ENCODE measurements at places on chromosomes 1 and 21.
A peak's percentile ranks its signal among the peaks of the same experiment; 100 is the strongest.

- no peak for DNase-seq
Observed at GRCh38 chr1:156664767-156665411, 12.3 kb downstream of the NES start.

DNA sequence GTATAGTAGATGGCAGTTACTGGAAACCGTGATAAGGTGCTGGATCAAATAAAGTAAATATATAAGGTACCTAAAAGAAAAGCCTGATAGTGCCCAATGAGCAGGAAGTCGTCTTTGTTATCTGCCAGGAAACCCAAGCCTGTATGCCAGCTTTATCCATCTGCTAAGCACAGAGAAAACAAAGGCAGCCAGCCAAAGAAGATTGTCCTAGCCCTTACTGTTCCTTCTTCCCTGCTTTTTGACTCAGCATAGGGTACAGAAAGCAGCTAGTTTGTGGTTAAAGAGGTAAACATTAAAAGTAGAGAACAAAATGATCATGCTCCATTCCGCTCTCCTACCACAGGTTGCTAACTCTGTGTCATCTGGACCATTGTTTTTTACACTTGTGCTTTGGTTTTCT is 10.1 kb downstream of the KRTAP22-2 start:
- no peak for DNase-seq

GRCh38 chr1:5682626-5683225 is 309.5 kb downstream of the NPHP4 start:
- DNase-seq, result no peak

GRCh38 chr1:46102769-46103476 is 29.5 kb downstream of the PIK3R3 start:
- no peak for DNase-seq

- DNase-seq, result no peak
Observed at GRCh38 chr1:8075511-8076051, 49.5 kb upstream of the ERRFI1 start.

GRCh38 chr1:84377480-84378095 is 20.7 kb upstream of the DNASE2B start:
- no peak for DNase-seq

DNA sequence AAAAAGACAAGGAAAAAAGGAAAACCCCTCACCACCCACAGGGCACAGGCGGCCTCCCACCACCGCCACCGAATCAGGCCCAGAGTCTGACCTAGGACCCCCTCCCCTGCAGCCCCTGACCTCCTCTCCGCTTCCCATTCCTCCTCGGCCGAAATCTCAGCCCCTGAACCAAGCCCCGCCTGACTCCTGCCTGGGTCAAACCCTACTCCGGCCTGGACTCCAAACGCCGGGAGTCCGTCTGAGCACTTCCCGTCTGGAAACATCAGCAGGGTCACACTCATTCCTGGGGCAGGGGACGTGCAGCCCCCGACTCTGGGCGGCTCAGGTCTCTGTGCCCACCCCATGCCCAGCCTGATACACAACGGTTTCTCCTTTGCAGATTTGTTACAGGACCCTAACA is 26.4 kb upstream of the SUMO3 start:
- DNase-seq, result no peak

DNA sequence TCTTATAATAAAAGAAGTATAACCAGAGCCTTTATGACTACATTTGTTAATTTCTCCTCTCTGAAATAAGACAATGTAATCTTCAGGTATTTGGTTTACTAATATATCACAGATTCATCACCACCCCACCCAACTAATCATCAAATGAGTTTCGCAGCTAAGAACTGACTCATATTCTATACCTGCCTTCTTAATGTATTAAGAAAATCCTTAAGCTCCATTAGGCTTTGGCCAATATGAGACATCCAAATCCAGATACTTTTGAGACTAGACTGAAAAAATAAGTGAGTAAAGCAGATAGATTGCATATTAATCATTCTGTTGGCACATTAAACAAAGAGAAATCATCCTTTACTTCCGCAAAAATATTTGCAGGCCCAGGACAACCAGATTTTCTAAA is 18.7 kb upstream of the FMO2 start:
- DNase-seq, result no peak

GRCh38 chr1:234148350-234148749 is 224.9 kb upstream of the COA6 start:
- no peak for DNase-seq

- no peak for DNase-seq
Observed at GRCh38 chr1:4020449-4020848, 120.4 kb upstream of the C1orf174 start.

DNA sequence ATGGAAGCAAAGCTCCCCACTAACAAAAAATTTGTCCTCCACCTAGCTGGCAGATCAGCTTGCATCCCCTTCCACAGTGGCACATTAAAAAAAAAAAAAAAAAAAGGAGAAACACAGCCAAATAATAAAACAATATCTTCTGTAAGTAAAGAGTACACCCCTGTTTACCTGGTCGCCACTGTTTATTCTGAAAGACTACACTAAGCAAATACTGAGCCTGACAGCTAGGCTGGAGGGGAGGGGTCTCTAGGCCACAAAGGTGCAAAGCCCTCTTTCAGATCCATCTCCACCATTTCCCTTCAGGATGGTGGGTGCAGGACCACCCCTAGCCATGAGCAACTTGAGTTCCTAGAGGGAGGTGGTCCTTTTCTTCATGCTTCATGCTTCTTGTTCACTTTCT is 22.8 kb upstream of the SLC45A3 start:
- DNase-seq, result no peak

- no peak for DNase-seq
Observed at GRCh38 chr1:17826165-17826488, 71.0 kb downstream of the ACTL8 start.

DNA sequence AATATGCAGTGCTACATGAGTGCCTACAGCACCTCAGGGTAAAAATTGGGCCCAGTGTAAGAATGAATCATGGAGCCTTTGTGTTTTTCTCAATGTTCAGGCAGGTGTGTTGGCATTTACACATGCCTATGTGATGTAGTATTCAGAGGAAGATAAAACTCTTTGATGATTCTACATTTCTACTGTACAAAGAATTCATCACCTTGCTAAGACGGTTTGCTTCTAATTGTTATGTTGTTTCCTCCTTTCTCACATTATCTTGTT is 867.3 kb downstream of the TTLL7 start:
- DNase-seq, result no peak

- DNase-seq, result no peak
Observed at GRCh38 chr1:230263568-230264195, 162.4 kb downstream of the PGBD5 start.

DNA sequence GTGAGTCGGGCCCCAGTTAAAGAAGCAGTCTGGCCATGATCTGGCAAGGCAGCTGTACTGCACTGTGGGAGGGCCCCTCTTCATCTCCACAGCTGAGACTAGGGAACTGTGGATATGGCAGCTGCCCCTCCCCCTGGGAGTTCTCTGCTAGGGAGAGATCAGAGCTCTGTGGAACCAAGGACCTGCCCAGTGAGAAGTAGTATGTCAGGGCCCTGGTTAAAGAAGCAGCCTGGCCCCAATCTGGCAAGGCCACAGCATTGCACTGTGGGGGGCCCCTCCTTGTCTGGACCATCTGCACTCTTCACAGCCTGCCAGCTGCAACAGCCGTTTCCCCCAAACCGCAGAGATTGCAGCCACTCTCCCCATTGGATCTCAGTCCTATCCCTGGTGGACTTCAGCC is 208.5 kb downstream of the DNAH14 start:
- no peak for DNase-seq

DNA sequence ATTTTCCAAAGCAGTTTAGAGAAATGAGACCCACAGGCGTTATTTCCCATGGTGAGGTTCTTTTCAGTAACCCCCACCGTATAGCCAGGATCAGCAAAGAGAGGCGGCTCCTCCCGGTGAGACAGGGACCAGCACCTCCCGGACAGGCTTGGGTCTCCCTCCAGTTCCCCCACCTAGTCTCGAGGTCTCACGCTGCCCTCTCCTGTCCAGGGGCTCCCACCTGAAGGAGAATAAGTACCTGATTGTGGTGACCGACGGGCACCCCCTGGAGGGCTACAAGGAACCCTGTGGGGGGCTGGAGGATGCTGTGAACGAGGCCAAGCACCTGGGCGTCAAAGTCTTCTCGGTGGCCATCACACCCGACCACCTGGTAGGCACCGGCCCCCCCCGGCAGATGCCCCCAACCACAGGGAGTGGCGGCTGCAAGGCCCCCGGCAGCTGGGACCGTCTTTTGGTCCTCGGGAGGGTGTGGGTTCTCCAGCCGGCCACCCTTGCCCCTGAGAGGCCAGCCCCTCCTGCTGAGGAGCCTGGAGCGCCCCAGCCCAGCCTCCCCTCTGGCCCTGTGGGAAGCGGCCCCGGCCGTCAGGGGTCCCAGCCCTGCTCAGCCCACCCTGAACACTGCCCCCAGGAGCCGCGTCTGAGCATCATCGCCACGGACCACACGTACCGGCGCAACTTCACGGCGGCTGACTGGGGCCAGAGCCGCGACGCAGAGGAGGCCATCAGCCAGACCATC is 4.9 kb downstream of the COL6A1 start:
- no peak for DNase-seq

DNA sequence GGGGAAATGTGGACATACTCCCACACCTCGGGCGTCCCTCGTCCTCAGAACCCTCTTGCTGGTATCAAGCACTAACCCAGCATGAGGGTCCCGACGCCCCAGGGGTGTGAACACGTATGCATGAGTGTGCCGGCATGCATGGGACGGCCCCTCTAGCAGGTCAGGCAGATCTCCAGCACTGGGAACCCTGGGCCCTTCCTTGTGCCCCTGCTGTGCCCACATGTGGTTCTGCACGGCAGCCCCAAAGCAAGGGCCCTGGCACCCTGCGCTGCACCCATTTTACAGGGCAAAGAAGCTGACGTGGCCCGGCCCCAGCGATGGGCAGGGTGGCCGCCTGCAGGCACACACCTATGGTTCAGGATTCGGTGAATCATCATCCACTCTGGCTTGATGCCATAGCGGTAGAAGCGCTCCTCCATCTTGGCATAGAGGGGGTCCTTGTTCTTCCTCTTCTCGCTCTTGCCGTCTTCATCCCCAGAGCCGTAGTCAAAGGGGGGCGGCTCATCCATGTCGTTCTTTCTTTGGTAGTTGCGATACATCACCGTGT is 34.2 kb downstream of the CHD5 start:
- DNase-seq, result no peak

DNA sequence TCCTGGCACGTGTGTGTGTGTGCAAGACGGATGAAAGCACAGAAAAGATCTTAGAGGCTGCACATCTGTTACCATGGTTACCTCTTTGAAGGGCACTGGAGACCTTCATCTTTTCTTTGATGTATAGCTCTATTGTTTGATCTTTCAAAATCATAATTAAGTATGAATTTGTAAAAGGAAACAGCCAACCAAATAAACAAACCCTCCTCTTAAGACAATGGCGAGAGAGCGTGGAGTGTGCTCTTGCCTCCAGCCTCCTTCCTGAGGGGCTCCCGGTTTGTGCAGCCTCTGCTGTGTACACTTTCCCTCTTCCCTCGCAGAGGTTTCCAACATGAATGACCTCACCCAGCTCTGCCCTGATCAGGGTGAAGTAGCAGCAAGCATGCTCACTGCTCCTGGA is 27.9 kb downstream of the CACNA1S start:
- DNase-seq, result no peak

DNA sequence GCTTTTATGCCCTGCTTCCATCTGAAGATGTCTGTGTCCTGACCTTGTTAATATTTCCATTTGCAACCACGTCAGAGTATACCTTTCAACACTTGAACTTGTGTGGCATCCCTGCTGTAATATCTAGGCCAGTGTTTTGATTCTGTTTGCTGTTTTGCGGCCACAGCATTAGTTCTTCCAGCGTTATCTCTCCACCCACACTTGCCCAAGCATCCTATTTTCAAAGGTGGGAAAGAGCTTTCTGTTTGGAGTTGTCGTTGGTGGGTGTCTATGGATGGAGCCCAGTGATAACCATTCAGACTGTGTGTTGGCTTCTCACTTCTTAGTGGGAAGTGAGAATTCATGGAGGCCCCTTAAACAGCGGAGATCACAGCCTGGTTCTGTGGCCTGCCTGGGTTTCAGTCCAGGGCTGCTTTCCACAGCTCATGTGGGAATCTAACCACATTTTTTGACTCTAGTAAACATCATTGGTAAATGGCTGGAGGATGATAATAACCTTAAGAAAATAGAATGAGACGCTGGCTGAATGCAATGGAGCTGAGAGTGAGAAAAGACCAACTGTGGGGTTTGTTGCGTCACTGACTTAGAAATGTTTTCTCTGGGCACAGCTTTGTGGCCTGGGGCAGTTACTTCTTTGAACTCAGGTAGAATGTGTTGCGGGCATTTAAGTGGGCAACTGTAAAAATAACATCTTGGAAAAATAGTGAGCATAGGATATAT is 7.6 kb downstream of the TENT5C start:
- no peak for DNase-seq

DNA sequence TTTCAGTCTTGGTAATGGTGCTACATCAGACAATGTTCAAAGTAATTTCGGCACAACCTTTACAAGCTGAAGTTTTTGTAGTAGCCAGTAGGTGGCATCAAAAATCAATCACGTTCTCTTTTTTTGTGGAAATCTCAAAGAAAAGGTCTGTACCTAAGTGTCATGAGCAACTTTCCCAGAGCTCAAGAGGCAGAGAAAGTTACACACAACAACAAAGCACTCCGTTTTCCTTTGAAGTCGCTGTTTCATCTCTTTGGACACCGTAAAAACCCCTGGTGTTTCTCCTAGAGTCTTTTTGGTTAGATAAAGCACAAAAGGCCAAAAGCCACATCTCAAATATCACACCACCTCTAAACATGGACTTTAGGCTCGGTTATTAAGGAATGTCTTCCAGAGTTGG is 131.6 kb downstream of the LHX8 start:
- no peak for DNase-seq

DNA sequence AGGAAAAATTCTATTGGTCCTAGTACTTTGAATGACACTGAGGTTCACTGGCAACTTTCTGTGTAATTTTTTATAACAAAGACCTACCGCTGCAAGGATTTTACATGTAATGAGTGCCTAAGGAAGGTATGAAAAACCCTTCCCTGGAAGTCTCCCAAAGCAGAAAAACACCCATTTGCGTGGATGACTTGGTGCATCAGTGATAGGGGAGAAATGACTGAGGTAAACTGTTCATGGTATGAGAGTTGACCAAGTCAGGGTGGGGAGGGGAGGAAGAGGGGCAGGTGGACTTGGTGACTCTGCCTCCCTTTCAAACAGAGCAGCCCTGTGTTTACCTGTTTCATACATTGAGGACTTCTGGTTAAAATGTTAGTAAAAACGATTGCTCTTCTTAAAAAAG is 78.8 kb upstream of the IPO9 start:
- no peak for DNase-seq

- DNase-seq, result peak; percentile 69
Observed at GRCh38 chr1:155226188-155226909, 17.9 kb downstream of the MTX1 start.

- DNase-seq, result no peak
Observed at GRCh38 chr1:35573198-35574124, at the start of gene TFAP2E. Gene TFAP2E (plus strand): TSS chr1:35573314. CDS start chr1:35573578, 264 bp downstream.

Measured in stimulated activated CD8-positive, alpha-beta memory T cell treated with anti-CD3 and anti-CD28 coated beads, Interleukin-7, amount 100 ng/mL, for 4 hours (primary cell).